ENCODE measurements at places on chromosomes 3 and 15.
A peak's percentile ranks its signal among the peaks of the same experiment; 100 is the strongest.

DNA sequence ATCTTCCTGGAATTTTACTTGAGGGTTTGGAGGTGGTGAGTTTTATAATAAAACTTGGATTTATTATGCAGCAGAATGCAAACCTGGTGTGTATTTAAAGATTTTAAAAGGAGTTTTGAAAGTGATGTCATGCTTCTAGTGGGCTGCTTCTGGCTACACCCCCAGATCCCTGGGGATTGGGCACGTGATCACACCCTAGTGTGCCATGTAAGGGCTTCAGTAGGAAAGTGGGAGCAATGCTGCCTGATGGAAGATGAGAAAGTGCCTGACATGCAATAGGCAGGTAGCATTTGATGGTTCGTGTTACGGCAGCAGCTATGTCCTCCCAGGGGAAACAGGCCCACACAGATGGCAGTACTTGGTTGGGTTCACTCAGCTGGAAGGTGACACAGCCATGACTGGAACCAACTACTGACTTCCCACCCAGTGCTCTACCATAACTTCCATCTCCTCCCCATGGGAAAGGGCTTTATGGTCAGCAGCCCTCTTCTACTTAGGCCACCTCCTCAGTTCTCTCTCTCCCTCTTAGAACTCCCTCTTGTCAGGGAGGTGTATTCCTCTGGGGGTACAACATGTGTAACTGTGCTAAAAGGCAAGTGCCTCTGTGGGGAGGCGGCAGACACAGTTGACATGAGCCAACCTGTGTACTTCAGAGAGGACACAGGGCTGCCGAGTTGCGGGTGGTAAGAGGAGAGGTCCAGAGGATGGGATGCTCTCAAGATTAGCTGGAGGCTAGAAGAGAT is 5.6 kb downstream of the ITPKA start:
- no peak for DNase-seq

GRCh38 chr3:78221300-78221699 is 1181.4 kb downstream of the ROBO2 start:
- no peak for DNase-seq

GRCh38 chr3:34394978-34395748 is 596.7 kb downstream of the PDCD6IP start:
- DNase-seq: no peak

- peak; percentile 82 for DNase-seq
Measured at GRCh38 chr15:74723754-74724334, 1.5 kb downstream of the CYP1A1 start.

GRCh38 chr3:156948402-156949210 is 122.5 kb downstream of the LEKR1 start:
- DNase-seq: no peak

DNA sequence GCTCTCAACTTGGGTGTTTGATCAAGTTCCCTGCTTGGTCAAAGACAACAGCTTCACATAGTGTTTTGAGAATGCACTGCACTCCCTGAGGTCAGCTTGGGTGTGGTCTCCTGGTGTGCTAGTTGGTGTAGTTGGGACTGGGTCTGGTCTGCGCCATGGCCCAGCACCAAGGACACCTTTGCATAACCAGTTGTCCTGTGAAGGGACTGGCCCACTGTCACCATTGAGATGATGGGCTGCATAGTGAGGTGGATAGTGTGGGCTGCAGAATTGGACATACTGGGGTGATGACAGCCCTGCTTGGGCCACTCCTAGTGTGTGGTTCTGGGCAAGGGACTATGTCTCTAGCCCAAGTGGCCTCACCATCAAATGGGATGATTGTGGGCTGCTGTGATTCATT is 9.5 kb downstream of the RPSA start:
- DNase-seq: peak; percentile 33

DNA sequence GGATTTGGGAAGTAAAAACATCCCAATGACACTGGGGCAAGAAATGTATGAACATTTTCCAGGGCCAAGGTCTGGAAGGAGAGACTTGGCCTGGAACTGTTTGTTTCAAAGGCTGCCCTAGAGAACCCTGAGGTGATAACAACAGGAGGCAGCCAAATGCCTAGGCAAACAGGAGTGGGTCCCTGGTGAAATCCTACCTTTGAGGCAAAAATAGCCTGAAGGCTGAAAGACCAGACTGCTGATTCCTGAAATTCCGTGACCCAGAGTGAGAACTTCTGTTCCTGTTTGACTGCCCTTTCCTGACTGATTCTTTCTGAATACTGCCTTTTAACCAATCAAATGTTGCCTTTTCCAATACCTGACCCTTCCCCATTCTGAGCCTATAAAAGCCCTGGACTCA is 196.4 kb downstream of the NSUN3 start:
- no peak for DNase-seq

DNA sequence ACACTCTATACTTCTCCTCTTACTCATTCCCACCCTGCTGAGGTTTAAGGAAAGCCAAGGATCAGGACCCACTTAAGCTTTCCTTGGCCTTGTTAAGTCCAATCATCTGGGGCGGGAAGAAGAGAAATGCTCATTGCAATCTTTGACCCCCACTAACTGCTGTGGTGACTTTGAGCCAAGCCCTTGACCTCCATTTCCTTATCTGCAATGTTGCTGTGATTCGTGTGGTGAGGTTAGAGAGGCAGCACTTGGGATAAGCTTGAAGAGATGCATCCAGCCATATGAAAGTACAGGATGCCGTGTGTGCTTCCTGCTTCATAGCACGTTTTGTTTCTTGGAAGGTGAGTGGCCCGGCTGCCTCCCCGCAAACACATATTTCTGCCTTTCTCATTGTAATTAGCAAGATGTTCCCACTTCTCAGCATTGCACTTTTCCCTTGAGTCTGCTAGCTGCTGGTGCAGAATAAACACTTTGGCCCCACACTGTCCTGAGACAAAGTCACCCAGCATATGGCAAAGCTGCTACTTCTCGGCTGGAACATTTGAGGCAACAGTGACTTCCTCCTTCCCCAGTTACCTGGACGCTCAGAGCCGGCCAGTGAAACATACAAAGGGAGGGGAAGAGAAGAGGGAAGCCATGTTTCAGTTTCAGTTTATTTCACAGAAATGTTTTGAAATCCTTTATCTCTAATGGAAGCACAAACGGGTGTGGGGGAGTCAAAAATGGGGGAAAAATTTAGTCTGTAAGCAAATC is 10.5 kb upstream of the NUDT16 start:
- DNase-seq: no peak
